ENCODE measurements at places on chromosomes 4 and X.

- no peak for DNase-seq
These were observed 1.9 kb upstream of the DCK start for GRCh38 chr4:70991596-70991995.

GRCh38 chrX:96776966-96777365 lies 92.3 kb downstream of the DIAPH2 start:
- DNase-seq: no peak

- DNase-seq: no peak
These were observed 39.0 kb downstream of the FBXO8 start for GRCh38 chr4:174244441-174244840.

GRCh38 chr4:12421364-12421763 lies 992.7 kb upstream of the HS3ST1 start:
- no peak for DNase-seq

DNA sequence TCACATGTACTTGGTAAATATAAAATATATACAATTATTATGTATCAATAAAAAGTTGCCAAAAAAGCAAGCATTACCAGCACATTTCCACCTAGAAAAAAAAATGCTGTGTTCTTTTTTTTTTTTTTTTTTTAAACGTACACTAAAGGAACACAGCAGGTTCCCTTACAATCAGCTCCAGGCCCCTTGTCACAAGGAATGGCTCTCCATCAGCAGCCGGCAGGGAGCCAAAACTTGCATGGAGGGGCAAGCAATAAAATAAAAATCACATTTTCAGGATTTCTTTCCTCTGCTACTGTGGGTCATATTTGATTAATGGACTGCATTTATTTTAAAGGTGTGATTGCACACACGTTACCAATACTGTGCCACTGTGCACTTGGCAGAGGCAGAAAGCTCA lies 460.3 kb downstream of the GPAT3 start:
- DNase-seq: no peak

GRCh38 chr4:146059151-146059550 lies 116.4 kb upstream of the LSM6 start:
- DNase-seq: peak; percentile 37

- DNase-seq: no peak
These were observed 631.6 kb downstream of the SPRY1 start for GRCh38 chr4:124028182-124028581.

GRCh38 chr4:36547383-36547782 lies 266.0 kb downstream of the DTHD1 start:
- no peak for DNase-seq

GRCh38 chr4:110550260-110550659 lies 72.6 kb downstream of the PITX2 start:
- DNase-seq: no peak

DNA sequence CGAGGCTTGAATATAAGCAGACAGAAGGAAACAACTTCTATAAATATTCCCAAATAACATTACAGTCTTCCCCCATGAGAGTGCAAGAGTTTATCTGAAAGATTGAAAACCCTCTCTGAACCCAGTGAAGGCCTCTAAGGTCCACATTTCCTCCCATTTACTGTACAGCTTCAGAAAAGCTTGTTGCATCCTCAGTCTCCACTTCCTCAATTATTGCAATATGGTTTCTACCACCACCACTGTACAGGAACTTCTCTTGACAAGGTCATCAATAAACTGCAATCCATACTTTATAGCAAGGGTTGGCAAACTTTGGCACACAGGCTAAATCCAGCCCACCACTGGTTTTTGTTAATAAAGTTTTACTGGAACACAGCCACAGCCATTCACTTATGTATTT lies 239.0 kb downstream of the THOC2 start:
- DNase-seq: no peak

- DNase-seq: no peak
These were observed 10.0 kb upstream of the AP1S2 start for GRCh38 chrX:15864629-15865028.

DNA sequence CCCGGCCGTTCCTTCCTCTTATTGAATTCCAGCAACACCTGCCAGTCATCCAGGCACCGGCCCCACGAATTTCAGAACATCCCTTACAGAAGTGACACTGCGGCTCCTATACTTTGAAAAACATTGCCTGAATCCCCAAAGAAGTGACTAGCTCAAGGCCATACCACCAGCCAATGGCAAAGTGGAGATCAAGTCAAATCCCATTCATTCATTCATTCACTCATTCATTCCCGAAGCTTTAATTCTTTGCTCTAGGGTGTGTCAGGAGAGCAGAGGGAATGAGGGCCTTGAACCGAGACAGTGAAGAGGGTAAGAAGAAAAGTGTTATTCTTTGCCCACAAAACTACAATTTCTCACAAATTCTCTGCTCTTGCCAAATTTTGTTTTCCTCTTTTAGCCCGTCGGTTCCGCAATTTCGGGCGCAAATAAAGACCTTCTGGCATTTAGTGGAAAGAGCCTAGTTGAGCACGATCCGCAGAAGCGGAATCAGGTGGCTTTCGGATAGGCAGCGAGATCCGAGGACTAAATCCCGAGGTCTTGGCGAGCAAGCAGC lies 824 bp upstream of the HMGB3 start:
- DNase-seq: peak; percentile 51

GRCh38 chr4:76690011-76690905 lies 207.7 kb downstream of the SOWAHB start:
- no peak for DNase-seq

- DNase-seq: no peak
These were observed 133.3 kb downstream of the GATB start for GRCh38 chr4:151627491-151627890.

GRCh38 chrX:2693113-2694002 lies 2.3 kb downstream of the CD99 start:
- DNase-seq: no peak

GRCh38 chrX:106912864-106913263 lies 7.3 kb upstream of the CLDN2 start:
- DNase-seq: no peak

- DNase-seq: no peak
These were observed 109.4 kb downstream of the SMIM20 start for GRCh38 chr4:26023203-26023972.

DNA sequence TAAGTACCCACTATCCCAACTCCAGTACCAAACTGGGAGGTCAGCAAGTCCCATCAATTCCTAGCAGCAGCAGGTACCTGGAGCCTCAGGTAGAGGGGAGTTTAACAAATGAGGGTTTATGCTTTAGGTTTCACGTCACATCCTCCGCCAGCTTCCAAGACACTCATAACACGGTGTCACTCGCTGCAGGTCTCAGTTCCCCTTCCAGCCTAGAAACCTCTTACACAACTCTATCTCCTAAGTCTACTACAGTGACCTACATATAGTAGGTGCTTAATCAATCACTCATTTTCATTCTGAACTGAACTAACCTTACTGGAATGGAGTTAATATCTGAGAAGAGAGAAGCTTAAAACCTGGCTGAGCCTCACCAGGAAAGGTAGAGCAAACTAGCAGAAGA lies 96.0 kb downstream of the EFHC2 start:
- no peak for DNase-seq

DNA sequence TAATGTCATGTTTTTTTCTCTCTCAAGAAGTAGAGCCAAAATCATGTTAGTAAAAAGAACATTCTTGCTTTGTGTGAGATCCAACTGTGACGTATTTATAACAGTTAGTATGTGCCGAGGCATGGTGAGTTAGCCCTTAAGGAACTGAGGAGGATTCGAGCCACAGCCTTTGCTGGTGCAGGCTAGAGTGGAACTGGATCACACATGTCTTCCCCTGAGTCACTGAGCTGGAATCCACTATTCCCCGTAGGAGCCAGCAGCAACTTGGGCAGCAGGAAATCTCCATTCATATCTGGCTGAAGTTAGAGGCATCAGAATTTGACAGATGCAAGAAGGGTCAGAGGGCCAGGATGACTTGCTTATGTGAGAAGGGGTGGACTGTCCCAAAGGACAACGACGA lies 144.6 kb upstream of the KIT start:
- no peak for DNase-seq

GRCh38 chr4:138669479-138670315 lies 345.9 kb upstream of the NOCT start:
- no peak for DNase-seq

- no peak for DNase-seq
These were observed 17.6 kb downstream of the FBXO8 start for GRCh38 chr4:174265916-174266315.

GRCh38 chr4:40185830-40186664 lies 10.8 kb upstream of the RHOH start:
- no peak for DNase-seq

DNA sequence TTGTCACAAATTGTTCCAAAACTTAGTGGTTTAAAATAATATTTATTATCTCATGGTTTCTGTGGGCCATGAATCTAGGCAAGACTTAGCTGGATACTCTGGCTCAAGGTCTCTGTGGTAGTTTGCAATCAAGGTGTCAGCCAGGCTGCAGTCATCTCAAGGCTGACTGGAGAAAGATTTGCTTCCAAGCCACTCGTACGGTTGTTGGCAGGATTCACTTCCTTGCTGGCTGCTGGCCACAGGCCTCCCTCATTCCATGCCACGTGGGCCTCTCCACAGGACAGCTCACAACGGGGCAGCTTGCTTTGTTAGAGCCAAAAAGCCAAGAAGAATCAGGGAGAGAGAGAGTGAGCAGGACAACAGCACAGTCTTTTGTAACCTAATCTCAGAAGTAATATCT lies 101.4 kb downstream of the WWC2 start:
- DNase-seq: no peak

GRCh38 chr4:5933116-5933515 lies 40.2 kb upstream of the CRMP1 start:
- DNase-seq: no peak

- DNase-seq: no peak
These were observed 499 bp upstream of the NFXL1 start for GRCh38 chr4:47914926-47915237.

DNA sequence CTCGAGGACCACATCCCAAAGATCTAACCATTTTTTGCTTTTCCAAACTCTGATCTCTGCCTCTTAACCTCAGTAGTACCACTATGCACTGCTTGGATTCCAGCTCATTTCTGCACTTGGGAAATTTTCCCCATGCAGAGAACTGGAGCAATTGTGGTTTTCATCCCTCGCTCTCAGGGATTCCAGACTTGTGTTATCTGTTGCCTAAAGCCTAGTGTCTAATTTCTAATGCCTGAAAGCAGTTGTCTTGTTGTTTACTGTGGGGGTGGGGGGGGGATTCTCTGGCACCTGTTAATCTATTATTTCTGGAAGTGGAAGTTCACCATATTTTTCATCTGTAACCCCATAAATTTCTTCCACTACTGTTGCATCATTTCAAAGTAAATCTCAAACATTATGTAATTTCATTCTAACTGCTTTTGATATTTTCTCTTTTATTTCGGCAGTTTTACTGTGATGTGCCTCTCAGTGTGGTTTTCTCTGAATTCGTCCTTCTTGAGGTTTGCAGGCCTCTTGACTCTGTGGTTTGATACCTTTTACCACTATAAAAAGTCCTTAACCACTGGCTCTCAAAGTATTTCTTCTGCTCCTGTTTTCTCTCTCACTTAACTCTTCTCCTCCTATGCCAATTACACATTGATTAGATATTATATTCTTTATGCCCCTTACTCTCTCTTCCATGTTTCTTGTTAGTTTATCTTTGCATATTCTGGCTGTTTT lies 205.6 kb upstream of the EOLA2 start:
- no peak for DNase-seq

DNA sequence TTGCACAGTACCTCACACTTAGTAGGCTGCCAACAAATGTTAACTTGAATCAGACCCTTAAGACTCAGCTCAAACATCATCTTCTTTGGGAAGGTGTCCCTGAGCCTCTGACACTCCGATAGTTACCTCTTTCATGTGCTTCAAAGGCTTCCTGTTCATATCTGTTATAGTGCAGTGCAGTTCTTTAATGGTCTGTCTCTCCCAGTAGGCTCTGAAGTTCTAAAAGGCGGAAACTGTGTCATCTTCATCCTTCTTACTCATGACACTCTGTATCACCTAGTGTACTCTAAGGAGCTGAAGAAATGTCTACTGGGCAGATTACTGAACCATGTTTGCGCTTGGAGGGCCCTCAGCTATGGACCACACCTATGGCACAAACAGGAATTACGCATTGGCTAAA lies 2.1 kb upstream of the DIAPH2 start:
- no peak for DNase-seq

- no peak for DNase-seq
These were observed 339.8 kb upstream of the GATB start for GRCh38 chr4:152100379-152101201.

- DNase-seq: peak; percentile 53
These were observed 84.0 kb upstream of the BMP2K start for GRCh38 chr4:78691971-78692821.

GRCh38 chr4:48268956-48269860 lies at the start of gene TEC:
TEC (minus strand) TSS chr4:48269838; CDS start chr4:48228614, 41,224 bp downstream.
- peak; percentile 53 for DNase-seq

DNA sequence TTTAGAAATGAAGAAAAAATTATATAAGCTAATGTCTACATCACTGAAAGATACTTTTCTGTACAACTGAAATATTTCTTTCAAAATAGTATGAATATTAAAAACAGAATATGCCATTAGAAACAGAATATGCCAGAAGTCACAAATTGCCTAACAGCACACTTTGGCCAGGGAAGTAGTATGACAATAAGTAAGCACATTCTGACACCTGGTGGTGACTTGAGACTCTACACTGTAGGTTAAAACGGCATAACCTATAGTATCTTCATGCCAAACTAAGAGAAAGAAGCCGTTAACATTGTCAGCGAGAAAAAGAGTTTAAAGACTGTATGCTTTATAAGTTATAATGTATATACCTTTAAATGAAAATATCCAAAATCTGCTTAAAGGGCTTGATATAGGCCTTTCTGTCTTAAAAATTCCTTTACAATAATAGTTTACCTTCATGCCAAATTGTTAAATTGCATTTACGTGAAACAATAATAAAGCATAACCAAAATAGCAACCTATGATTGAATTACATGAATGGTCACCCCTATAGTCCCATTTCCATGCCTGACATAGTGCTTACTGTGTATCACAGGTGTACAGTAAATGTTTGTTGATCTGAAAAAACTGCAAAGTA lies 32.8 kb downstream of the FAM13A start:
- DNase-seq: peak; percentile 66

All from inflammatory macrophage treated with lipopolysaccharide for 1 hour (primary cell).